ENCODE measurements at places on chromosomes 7 and 10.

- no peak for DNase-seq
Observed at GRCh38 chr7:108063520-108063933, 60.6 kb upstream of the LAMB1 start.

DNA sequence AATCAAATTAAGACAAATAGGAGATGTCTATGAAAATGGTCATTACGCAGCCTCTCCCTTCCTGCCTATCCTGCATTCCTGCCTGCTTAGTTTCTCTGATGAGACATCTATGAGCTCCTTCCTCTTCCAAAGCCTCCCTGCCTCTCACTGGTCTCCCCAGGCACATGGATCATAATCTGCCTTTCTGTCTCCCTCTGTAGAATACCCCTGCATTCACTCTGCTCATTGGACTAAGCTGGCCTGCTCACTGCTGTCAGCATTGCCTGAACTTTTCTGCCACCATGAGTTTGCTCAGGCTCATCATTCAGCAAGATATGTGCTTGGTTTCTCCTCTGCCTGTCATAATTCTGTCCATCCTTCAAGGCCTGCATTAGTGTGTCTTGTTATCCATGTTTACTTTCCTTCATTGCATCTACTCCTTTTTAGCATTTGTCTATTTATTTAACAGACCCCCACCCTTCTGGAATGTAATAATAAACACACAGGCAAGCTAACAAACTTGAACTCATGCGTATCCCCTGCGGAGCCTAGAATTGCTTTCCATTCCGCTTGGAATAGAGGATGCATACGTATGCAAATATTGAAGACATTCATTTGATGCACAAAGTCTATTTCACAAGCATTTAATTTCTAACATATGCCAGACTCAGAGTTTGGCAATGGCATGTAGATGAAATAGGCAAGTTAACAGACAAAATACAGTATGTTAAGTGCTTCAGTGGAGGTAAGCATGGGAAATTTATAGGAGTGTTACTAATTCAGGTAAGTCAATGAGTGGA, 88.3 kb downstream of the PTPRZ1 start:
- DNase-seq: no peak

GRCh38 chr10:86649471-86650150, 4.7 kb upstream of the OPN4 start:
- peak; percentile 64 for DNase-seq

DNA sequence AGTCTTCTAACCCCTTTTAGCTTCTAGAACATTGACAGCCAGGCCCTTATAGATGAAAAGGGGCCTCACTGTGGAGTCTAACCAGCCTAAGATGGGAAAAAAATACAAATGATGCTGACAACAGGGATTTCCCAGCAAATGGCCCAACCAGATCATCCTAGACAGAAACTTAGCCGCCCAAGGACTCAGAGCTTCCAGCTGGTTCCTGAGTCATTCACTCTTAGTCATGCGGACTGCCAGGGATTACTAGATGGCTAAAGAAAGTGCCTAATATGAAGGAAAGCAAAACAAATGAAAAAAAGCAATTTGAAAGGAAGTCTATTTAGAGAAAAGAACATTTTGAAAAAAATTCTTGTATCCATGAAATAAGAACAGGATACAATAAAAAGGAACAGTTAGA, 23.7 kb downstream of the TSPAN14 start:
- no peak for DNase-seq

- no peak for DNase-seq
Observed at GRCh38 chr7:26186364-26187311, 13.9 kb downstream of the HNRNPA2B1 start.

- peak; percentile 56 for DNase-seq
Observed at GRCh38 chr7:73809467-73809951, 21.3 kb upstream of the CLDN4 start.

DNA sequence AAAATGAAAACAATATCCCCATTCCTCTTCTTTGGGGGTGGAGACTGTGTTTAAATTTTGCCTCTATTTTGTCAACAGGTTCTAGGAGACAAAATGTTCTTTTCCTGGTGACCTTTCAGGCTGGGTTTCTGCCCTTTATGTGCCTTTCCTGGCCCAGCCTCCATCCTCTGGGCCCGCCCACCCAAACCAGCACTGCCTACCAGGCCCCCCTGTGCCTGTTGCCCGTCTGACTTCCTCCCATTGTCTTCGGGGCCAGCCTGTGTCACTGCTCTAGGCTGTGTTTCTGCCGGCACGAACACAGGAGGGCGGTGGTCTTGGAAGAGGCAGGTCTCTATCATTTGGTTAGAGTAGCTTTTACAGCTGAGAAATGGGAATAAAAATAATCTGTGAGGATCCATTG, 13.9 kb downstream of the TSPAN14 start:
- peak; percentile 94 for DNase-seq

- peak; percentile 84 for DNase-seq
Observed at GRCh38 chr7:100465702-100466311, 1.7 kb upstream of the SPACDR start.
